ENCODE measurements at places on chromosomes 3 and 15. TPM values are rescaled to one million over a fixed set of nuclear protein-coding genes. Genes with fewer than 3 reads are reported as not detected.

GOLGA8J gene
- total RNA-seq, result 0.20 TPM

TMEM40 gene
- total RNA-seq, result 3.8 TPM

TRPM1 gene
- total RNA-seq, result not detected

CADM2 gene
- total RNA-seq, result 3.3 TPM

GOLGA6D gene
- 0.12 TPM for total RNA-seq

HTR3E gene
- not detected for total RNA-seq

GRCh38 chr3:38140326-38141172, 2.1 kb downstream of the MYD88 start:
- no peak overlapping the region for H3K27ac ChIP-seq
- H3K36me3 ChIP-seq, result peaks cover 21% of the 10 kb centered on the region
- H3K4me1 ChIP-seq, result no peaks in the 10 kb centered on the region
- H3K4me3 ChIP-seq, result no peak overlapping the region
- H3K27me3 ChIP-seq, result no peaks in the 10 kb centered on the region

DNA sequence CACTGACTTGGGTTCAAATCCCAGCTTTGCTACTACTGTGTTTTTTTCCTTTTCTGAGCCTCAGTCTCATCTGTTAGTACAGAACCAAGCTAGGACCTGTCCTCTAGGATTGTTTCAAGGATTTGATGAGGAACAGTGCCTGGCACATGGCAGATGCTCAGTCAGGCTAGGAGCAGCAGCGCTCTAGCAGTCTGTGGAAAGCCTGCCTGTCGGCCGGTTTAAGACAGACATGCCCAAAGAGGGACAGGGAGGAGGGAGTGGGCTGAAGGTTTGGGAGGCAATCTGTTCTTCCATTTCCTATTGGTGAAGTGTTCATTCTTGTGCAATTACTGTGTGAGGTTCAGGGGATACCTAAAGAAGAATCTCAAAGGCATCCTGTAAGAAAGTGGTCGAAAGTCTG, 35.1 kb upstream of the RGMA start:
- no peaks in the 10 kb centered on the region for H3K36me3 ChIP-seq
- no peaks in the 10 kb centered on the region for H3K27me3 ChIP-seq
- DNase-seq, result no peak
- no peak overlapping the region for H3K4me3 ChIP-seq
- H3K4me1 ChIP-seq, result no peaks in the 10 kb centered on the region
- H3K27ac ChIP-seq, result no peak overlapping the region
